Activated CD4-positive, alpha-beta memory T cell treated with anti-CD3 and anti-CD28 coated beads for 36 hours (primary cell): ENCODE measurements at places on chromosomes 16 and 17. TPM values are rescaled to one million over a fixed set of nuclear protein-coding genes. Genes with fewer than 3 reads are reported as not detected.

DNA sequence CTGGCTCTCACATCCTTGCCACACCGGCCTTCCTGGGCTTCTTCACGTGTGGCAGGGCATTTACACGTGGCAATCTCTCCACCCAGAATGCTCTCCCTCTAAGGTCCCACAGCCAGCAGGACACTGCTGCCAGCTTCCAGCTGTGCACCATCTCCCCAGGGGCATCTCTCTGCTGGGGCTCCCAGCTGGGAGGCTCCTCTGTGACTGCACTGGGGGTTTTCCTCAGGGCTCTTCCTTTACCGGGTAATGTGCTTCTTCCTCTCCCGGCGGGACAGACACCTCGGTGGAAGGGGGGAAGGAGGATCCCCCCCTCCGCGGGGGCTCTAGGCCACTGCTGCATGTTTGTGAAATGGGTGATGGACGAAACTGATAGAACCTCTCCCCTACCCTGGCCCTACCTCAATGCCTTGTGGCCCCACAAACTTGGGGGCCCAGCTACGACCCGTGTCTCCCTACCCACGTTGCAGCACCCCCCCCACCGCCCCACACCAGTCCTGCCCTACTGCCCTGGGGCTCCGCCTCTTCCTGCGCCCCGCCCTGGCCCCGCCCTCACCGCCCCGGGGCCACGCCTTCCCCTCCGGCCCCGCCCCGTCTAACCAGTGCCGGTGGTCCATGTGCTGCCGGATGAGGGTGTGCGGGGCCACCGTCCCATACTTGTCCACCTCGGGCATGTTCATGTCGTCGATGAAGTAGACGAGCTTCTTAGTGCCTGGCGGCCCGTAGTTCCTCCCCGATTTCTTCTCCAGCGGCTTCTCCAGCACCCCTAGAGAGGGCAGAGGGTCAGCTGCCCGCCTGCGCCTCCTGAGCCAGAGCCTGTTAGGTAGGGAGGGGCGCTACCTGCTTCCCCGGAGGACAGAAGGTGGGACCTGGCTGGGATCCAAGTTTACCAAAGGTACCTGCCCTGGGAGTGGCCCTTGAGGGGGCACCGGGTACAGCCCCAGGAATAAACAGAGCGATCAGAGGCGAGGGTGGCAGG, 92.6 kb downstream of the DNAH17 start:
- H3K27ac ChIP-seq: no peak overlapping the region
- peaks cover 5% of the 10 kb centered on the region for H3K4me1 ChIP-seq
- peaks cover 4% of the 10 kb centered on the region for H3K27me3 ChIP-seq
- peak overlapping the region; percentile 71 for H3K4me3 ChIP-seq
- H3K36me3 ChIP-seq: no peaks in the 10 kb centered on the region

DNA sequence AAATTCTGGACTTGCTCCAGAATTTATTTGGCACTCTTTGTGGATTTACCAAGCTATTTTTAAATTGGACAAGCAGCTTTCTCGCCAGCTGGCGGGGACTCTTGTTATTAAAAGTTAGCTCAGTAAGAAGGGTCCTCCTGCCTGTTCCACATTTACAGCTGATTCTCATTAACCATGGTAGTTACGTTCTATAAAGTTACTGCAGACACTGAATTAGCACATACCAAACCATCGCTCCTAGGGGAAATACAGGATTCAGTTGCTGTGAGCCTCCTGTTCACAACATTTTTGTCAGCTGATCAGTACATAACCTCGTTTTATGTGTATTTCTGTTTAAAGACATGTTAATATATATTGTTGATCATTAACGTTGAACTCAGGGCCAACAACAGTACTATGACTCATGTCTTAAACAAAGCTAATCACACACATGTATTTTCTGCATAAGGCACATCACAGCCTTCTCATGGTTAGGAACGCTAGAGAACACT, 4.2 kb downstream of the LDAF1 start:
- no peak for DNase-seq
- H3K27me3 ChIP-seq: no peaks in the 10 kb centered on the region
- H3K4me1 ChIP-seq: peaks cover 23% of the 10 kb centered on the region
- H3K27ac ChIP-seq: no peak overlapping the region
- peaks cover 23% of the 10 kb centered on the region for H3K36me3 ChIP-seq

GRCh38 chr17:36992701-36993100, 43.9 kb downstream of the AATF start:
- peaks cover 2% of the 10 kb centered on the region for H3K4me1 ChIP-seq
- peaks cover 61% of the 10 kb centered on the region for H3K36me3 ChIP-seq
- no peaks in the 10 kb centered on the region for H3K27me3 ChIP-seq
- H3K4me3 ChIP-seq: no peak overlapping the region
- DNase-seq: no peak

DNA sequence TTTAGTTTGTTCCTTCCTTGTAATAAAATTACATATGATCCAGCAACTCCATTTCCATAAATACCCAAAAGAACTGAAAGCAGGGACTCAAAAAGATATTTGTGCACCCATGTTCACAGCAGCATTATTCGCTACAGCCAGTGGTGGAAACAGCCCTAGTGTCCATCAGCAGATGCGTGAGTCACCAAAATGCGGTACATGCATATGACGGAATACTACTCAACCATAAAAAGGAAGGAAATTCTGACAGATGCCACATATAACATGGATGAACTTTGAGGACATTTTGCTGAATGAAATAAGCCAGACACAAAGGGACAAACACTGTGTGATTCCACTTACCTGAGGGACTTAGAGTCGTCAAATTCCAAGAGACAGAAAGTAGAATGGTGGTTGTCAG, 9.1 kb upstream of the SLC47A2 start:
- peak overlapping the region; percentile 54 for H3K4me3 ChIP-seq
- peak overlapping the region; percentile 29 for H3K27ac ChIP-seq
- no peak for DNase-seq
- H3K4me1 ChIP-seq: peaks cover 20% of the 10 kb centered on the region
- H3K27me3 ChIP-seq: no peaks in the 10 kb centered on the region
- H3K36me3 ChIP-seq: no peaks in the 10 kb centered on the region

- H3K4me1 ChIP-seq: peaks cover 5% of the 10 kb centered on the region
- no peak overlapping the region for H3K27ac ChIP-seq
- no peak overlapping the region for H3K4me3 ChIP-seq
Observed at GRCh38 chr16:3530371-3530914, 29.6 kb downstream of the CLUAP1 start.

GRCh38 chr17:64392300-64392699, 1.6 kb upstream of the PECAM1 start:
- no peaks in the 10 kb centered on the region for H3K27me3 ChIP-seq
- H3K27ac ChIP-seq: no peak overlapping the region
- H3K36me3 ChIP-seq: no peaks in the 10 kb centered on the region
- DNase-seq: no peak
- peaks cover 8% of the 10 kb centered on the region for H3K4me1 ChIP-seq
- H3K4me3 ChIP-seq: no peak overlapping the region

- no peak for DNase-seq
- H3K27ac ChIP-seq: no peak overlapping the region
- peaks cover 2% of the 10 kb centered on the region for H3K36me3 ChIP-seq
- no peak overlapping the region for H3K4me3 ChIP-seq
- no peaks in the 10 kb centered on the region for H3K4me1 ChIP-seq
- peaks cover 3% of the 10 kb centered on the region for H3K27me3 ChIP-seq
Observed at GRCh38 chr16:72739577-72739976, 308.4 kb downstream of the ZFHX3 start.

GRCh38 chr16:78176435-78176834, 77.0 kb downstream of the WWOX start:
- H3K4me3 ChIP-seq: no peak overlapping the region
- H3K27me3 ChIP-seq: no peaks in the 10 kb centered on the region
- no peak for DNase-seq
- H3K36me3 ChIP-seq: peaks cover 5% of the 10 kb centered on the region

DNA sequence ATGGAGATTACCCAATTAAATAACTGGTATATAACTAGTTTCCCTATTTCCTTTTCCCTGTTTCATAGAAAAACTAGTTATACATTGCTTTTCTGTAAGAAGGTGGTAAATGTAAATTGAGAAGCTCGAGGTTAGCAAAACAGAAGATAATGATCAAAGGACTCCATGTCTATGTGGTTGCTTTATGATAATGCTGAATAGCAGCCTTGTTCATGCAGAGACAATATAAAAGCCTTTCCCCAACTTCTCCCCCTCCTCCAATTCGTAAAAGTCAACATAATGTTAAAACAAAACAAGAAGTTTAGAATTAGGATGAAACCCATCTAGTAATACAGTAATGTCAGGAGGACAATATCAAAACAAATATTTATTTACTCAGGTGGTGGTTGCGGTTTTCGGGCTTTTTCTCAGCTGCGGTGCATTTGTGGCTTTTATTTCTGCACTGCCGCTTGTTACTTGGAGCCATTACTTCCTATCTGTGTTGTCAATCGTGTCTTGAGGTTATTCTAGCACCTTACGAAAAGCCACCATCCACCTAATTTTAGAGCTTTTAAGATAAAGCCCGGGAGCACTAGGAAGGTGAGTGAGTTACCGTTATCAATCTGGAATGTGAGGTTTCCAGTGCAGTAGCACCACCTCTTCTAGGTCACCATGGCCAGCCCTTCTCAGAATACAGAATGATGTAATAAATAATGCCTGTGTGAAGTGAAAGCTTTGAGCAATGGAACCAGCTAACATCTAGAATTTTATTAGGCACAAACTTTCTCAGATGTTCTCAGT, 297.5 kb downstream of the CDH13 start:
- H3K36me3 ChIP-seq: no peaks in the 10 kb centered on the region
- no peak overlapping the region for H3K27ac ChIP-seq

- no peak for DNase-seq
- H3K27me3 ChIP-seq: peaks cover 4% of the 10 kb centered on the region
- H3K4me3 ChIP-seq: no peak overlapping the region
- H3K36me3 ChIP-seq: no peaks in the 10 kb centered on the region
- no peaks in the 10 kb centered on the region for H3K4me1 ChIP-seq
Observed at GRCh38 chr16:55151561-55152305, 172.3 kb upstream of the IRX6 start.

- peaks cover 32% of the 10 kb centered on the region for H3K36me3 ChIP-seq
- no peak for DNase-seq
- H3K27ac ChIP-seq: peak overlapping the region; percentile 64
Observed at GRCh38 chr16:11575223-11575589, 11.5 kb downstream of the LITAF start.

DNA sequence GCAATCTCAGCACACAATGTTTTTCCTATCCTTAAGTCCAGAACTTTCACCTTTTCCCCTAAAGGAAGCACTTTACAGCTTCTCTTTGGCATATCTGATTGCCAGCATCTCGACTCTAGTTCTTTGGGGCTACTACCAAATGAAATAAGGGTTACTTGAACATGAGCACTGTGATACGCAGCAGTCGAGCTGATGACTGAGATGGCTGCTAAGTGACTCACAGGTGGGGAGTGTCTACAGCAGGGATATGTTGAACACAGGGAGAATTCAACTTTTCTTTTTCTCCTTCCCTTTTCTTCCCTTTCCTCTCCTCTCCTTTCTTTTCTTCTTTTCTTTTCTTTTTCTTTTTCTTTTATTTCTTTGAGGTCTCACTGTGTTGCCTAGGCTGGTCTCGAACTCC, 334.8 kb downstream of the MAF start:
- peak overlapping the region; percentile 98 for H3K27ac ChIP-seq
- H3K4me1 ChIP-seq: peaks cover 95% of the 10 kb centered on the region
- no peaks in the 10 kb centered on the region for H3K27me3 ChIP-seq
- H3K4me3 ChIP-seq: no peak overlapping the region

The SOST gene
- total RNA-seq: not detected

The CACNG5 gene
- total RNA-seq: not detected

The HBQ1 gene
- not detected for total RNA-seq

The CYBA gene
- total RNA-seq: 265 TPM

The STAT5A gene
- total RNA-seq: 211 TPM

The ST3GAL2 gene
- total RNA-seq: 16.7 TPM

The PPP4C gene
- 133 TPM for total RNA-seq
